ENCODE measurements at places on chromosomes 12 and 14.

- peak; percentile 99 for DNase-seq
Measured at GRCh38 chr14:23095196-23096108, at the start of gene C14orf119. Gene C14orf119, plus strand, starts transcription at chr14:23095505. Its CDS starts 2,154 bp downstream, at chr14:23097659.

GRCh38 chr12:105947906-105948305 is 190.8 kb downstream of the NUAK1 start:
- no peak for DNase-seq

DNA sequence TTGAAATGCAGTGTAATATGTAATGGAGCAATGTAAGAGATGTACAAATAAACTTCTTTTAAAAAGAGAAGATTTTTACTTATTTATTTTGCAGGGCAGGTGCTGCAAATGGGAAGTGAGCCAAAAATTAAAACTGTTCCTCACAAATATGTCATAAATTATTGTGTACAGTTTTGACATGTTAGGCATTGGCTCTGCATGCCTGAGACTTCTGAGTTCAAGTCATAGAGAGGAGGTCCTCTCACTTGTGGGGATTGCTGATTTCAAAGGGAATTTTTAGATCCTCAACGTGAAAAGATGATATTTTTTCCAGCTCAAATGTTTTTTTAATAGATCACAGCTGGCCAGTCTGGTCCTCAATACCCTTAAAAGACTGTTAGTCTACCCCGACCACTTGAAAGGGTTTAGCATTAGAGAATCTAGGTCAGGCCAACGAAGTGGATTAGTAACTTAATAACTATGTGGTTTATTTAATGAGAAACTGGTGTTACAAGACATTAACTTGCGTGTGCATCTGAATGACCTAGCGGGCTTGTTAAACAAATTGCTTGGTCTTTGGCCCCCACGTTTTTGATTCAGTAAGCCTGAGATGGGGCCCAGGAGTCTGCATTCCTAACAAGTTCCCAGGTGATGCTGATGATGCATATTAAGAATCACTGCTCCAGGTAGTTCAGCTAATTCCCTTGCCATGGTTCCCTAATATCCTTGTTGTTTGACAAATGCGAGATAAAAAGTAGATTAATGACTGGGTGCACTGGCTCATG is 30.9 kb upstream of the WDR89 start:
- DNase-seq, result no peak

- no peak for DNase-seq
Measured at GRCh38 chr12:94204499-94205247, 56.3 kb downstream of the PLXNC1 start.

- no peak for DNase-seq
Measured at GRCh38 chr12:111155521-111155920, 213.4 kb downstream of the PHETA1 start.

GRCh38 chr12:128402486-128403243 is 135.7 kb downstream of the TMEM132C start:
- DNase-seq, result no peak

GRCh38 chr14:71659159-71659558 is 273.1 kb upstream of the RGS6 start:
- no peak for DNase-seq

DNA sequence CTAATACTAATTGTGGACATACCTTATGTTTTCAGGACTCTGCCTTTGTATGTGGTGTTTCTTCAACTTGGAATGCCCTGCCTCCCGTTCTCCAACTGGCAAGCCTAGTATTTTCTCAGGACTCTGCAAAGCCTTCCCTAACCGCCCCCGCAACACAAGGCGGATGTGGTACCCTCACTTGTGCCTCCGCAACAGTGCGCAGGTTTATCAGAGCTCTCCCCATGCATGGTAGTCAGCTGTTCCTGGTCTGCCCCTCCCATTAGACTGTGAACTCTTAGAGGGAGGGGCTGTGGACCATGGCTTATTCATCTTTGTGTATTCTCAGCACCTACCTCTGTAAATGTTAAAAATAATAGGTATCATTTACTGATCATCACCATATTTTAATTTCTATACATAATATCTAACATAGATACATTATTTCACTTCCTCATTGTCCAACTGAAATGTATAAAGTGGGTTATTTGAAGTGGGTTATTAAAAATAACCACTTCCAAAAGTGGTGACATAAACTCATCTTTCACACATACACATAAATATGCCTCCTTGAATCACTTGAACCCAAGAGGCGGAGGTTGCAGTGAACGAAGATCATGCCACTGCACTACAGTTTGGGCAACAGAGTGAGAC is 9.0 kb downstream of the LPAR5 start:
- DNase-seq, result no peak

DNA sequence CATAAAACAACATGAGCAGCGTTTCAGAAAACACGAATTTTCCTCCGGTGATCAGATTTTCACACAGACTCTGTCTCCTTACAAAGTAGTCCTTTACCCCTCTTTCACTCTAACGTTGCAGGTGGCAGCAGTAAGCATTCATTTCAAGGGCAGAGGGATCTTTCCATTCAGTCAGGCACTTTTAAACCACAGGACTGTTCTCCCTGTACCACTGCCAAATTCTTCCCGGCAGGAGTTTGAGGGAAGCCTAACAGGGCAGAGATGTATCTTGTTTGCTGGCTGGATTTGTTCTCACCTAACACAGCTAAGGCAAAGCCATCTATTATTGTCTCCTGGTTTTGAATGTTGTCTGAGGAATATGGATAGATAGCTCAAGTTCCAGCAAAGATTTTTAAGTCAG is 1187.3 kb upstream of the SEL1L start:
- DNase-seq, result no peak

DNA sequence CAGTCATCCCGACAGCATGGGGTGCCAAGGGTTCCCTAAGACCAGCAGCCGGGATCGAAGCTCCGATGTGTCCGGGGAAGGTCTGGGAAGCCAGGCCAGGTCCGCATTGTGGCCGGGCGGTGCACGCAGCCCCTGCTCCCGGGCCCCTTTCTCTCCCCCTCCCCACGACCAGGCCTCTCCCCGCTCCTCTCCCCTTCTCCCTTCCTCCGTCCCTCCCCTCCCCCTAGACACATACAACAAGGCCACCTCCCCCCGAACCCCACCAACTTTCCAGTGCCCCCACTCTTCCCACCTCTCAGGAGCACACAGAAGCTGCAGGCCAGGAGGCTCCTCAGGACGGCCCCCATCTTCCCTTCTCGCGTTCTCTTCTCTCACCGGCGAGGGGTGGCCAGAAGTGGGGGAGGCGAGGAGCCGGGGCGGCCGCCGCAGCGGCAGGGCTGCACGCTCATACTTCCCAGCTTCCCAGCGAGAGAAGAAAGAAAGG is 413 bp downstream of the LRP6 start:
- DNase-seq, result no peak

DNA sequence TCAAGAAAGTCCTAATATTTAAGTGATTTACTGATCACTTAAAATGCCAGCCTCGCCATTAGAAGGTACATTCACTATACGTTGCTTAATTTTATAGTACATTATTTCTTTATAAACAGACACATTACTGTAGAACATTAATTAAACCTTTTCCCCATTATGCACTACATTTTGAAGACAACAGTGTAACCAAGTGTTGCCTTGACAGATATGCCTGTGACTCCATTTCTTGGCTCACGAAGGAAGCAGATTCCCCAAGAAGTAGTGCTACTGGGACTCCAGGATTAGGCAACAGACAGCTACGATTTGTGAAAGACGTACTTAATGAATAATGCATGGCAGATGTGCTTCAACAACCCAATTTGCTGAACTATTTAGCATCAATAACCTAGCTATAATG is 394.8 kb downstream of the RPS29 start:
- DNase-seq, result no peak

GRCh38 chr14:36505181-36505815 is 14.7 kb downstream of the NKX2-1 start:
- DNase-seq, result no peak

GRCh38 chr12:24198070-24198469 is 248.6 kb upstream of the SOX5 start:
- no peak for DNase-seq
